CD4-positive, alpha-beta T cell treated with Interleukin-21 for 1 hour (primary cell): ENCODE measurements at places on chromosomes 3 and 15.
A peak's percentile ranks its signal among the peaks of the same experiment; 100 is the strongest.

DNA sequence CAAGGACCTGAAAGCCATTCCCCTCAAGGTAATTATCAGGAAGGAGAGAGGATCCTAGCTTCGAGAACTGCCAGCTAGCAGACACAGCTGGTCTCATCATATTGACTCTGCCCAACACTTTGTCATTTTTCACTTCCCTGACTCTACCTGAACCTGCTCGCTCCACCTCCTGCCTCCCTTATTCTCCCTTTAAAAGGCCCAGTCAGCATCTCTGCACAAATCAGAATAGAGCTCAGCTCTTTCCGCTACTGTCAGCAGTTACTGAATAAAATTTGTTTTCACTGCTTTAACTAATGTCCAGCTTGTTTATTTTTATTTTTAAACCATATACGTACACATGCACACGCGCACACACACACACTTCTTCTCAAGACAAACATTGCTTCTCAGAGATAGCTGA, 57.2 kb upstream of the MCF2L2 start:
- no peak for DNase-seq

- DNase-seq: no peak
Measured at GRCh38 chr3:115151921-115152320, 4.8 kb upstream of the ZBTB20 start.

GRCh38 chr15:100831467-100831866, 48.2 kb upstream of the ALDH1A3 start:
- DNase-seq: no peak

DNA sequence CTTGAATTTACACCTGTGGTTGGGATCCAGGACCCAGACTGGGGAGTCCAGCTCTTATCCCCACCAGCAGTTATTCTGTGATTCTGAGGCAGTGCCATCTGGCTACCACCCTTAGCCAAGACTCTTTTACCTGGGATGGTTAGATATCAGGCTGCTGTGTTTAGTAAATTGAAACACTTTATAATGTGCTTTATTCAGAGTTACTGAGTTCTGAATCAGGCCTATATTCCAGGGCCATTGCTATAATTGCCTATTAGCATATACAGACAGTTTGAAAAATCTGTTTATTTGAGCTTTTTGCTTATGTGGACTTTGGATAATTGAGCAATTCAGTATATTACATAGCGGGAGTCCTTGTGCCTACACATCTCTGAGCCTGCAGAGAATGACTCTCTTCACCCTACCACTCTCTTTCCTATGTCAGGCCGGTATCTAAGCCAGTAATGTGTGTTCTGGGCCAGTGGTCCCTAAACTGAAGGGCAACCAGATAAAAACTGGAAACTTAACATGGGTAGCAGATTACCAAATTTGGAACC, 45.4 kb upstream of the TRAK1 start:
- no peak for DNase-seq

DNA sequence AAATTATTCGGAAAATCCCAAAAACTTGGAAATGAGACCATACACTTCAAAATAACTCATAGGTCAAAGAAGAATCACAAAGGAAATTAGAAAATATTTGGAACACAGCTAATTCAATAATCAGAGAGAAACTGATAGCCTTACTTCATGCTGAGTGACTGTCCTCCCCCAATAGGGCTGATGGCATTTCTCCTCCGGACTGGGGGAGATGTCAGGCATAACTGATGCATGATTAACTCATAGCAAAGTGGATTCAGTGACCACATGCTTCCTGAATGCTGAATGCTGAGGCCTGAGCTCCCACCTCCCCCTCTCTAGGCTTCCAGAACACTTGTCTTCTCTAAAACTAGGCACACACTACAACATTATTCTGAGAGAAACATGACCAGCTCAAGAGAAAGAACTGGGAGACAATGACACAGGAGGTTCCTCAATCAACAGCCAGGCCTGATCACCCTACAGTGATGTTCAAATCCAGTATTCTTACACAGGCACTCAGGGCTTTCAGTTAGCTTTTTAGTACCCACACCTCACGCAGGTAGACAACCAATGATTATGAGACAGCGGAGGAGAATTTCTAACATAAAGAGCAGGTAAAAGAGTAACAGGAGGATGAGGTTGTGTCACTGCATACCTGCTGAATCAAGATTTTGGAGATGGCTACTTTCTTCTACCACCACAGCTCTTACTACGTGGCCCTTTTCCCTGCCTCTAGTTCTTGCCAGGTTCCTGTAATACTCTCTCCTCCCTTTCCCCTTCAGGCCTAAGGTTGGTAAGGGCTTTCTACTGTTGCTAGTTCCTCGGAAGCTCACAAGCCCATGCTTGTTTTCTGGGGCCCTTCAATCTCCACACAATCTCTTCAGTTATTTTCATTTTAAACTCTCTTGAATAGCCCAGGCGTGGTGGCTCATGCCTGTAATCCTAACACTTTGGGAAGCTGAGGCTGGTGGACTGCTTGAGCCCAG, 96.1 kb downstream of the FMN1 start:
- no peak for DNase-seq

GRCh38 chr15:86433983-86434382, 354.3 kb downstream of the AGBL1 start:
- DNase-seq: no peak

DNA sequence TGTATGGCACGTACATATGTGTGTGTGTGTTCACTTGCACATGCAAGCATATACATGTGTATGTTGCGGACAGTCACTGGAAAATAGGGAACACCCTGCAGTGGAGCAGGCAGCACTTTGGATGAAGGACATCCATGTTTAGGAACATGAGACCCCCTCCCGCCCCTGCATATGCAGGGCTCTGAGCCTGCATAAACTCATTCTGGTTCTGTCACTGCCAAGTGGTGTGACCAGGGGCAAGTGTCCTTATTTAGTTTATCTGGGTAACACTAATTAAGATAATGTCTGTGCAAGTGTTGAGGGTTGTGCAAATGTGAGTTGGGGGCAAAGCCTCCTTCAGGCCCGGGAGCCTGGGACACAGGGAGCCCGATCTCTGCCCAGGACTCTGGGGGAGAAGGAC, 105.7 kb downstream of the CORO2B start:
- no peak for DNase-seq

- no peak for DNase-seq
Measured at GRCh38 chr3:42123012-42123581, 31.9 kb downstream of the TRAK1 start.

DNA sequence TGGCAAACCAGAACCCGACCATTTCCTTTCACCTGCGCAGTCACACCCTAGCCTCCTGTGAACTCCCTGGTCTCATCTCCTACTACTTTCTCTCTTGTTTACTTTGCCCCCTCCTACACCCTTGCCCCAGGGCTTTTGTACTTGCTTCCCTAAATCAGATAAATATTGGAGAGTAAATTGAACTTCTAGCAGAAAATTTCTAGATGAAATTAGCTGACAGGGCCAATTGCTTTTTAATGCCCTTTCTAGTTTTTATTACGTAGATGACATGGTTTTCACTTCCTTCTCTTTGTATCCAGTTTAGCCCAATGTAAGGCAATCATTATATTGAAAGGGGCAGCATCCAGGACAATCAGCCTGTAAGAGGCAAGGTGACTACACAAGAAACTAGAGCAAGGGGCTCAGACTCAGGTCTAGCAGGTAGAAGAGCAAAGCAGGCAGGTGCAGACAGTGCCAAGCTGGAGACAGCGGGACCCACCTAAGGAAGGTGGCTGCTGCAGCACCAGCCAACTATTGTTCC, 56.2 kb upstream of the TOPAZ1 start:
- DNase-seq: no peak

GRCh38 chr15:44097552-44097951, 97.5 kb downstream of the FRMD5 start:
- DNase-seq: no peak

DNA sequence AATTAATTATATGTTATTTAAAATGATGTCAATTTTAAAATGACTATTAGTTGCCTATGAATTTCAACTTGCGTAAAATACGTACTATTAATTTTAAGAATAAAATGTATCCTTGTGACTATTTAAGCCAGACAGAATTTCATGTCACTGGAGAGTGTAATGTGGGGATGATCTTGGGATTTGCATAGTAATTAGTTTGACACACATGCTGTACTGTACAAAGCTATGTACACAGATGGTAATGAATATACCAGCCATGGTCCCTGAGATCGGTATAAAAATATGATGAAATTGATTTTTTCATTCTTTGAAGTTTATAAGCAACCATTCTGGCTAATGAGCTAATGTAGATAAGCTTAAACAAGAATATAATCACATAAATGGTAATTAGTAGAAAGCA, 134.4 kb upstream of the ROBO1 start:
- no peak for DNase-seq

- no peak for DNase-seq
Measured at GRCh38 chr15:62482785-62483429, 317.8 kb upstream of the C2CD4B start.

- DNase-seq: no peak
Measured at GRCh38 chr3:14237457-14237856, 58.8 kb downstream of the LSM3 start.

- no peak for DNase-seq
Measured at GRCh38 chr15:68204361-68204760, 771 bp downstream of the CALML4 start.

DNA sequence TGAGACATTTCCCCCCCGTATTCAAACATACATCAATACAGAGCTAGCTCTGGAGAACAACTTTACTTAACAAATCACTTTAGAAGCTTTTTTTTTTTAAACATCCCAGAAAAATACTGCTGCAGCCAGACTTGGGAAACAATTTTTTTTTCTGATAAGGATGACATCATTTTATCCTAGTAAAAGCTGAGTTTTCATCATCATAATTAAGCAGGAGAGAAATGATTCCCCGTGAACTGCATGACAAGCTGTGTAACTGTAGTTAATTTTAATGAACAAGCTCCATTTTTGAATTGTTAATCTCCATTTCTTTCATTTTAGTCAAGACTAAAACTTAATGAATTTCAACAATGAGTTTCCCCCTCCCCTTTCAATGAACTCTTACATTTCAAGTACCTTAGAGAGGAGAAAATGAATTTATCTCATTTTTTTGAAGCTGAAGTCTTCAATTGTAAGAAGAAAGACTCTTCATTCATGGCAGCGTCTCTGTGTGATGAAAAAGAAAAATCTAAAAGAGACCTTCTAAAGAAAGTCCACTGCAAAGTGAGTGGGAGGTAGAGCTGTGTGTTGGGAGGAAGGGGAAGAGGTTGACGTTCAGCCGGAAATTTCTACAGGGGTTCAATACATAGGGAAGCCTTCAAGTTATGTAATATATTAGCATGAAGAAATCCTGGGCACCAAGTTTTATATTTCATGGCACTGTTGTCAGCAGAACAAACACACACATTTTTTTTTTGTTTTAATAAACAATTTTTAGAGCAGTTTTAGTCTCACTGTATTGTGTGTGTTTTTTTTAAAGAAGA, 31.7 kb downstream of the HES1 start:
- no peak for DNase-seq

GRCh38 chr15:58793862-58794261, 22.8 kb downstream of the MINDY2 start:
- no peak for DNase-seq

GRCh38 chr3:153115326-153115725, 46.7 kb upstream of the RAP2B start:
- no peak for DNase-seq

GRCh38 chr3:58617338-58617761, 40.2 kb upstream of the FAM107A start:
- no peak for DNase-seq

DNA sequence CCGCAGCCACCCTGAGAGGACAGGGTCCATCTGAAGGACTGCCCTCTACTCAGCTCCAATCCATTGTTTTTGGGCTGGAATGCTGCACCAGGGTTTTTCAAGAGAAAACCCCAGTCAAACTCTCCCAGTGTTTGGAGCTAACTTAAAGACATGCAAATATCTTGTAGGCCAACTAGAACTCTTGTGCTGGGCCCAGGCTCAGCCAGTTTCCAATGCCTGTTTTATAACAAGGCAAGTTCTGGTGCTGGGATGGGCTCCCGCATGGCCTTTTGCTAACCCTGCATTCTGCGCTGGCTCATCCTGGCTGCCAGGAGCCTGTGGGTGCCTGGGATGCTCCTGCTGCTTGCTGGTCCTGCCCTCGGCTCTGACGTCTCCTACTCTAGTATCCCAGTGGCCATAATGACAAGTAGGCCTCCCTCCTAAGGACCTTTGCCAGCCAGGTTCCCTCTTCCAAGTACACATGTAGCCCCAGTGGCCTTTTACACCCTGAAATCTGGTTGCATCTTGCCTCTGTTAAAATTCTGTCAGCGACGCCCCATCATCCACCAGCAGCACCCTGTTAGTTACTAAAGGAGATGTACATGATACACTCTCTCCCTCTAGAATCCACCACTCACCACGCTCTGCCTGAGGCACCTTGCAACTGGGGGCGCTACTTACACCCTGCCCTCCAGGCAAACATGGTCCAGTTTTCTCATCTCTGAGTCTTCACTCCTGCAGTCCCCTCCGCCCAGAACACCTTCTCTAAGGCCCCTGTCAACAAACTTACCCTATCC, 30.5 kb upstream of the RAB6B start:
- DNase-seq: no peak

DNA sequence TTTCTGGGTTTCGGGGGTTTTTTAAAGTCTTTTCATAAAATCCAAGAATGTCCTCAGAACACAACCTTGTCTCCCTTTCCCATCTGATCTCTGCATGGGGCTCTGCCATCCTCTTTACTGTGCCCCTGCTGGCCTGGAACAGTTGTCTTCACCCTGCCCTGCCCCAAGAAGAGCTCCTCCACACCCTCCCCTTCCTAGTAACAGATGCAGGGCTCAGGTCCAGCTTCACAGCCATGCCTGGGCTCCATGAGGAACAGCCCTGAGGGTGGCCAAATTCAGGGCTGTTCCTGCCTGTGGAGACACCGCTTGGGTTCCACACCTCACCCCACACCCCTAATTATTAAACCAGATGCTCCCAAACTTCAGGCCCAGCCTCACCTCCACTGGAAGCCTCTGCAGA, 12.9 kb upstream of the ULK3 start:
- DNase-seq: no peak

GRCh38 chr3:46269556-46269955, 27.3 kb downstream of the CCR3 start:
- DNase-seq: peak; percentile 23

GRCh38 chr3:2096216-2096615, 2.5 kb upstream of the CNTN4 start:
- no peak for DNase-seq

DNA sequence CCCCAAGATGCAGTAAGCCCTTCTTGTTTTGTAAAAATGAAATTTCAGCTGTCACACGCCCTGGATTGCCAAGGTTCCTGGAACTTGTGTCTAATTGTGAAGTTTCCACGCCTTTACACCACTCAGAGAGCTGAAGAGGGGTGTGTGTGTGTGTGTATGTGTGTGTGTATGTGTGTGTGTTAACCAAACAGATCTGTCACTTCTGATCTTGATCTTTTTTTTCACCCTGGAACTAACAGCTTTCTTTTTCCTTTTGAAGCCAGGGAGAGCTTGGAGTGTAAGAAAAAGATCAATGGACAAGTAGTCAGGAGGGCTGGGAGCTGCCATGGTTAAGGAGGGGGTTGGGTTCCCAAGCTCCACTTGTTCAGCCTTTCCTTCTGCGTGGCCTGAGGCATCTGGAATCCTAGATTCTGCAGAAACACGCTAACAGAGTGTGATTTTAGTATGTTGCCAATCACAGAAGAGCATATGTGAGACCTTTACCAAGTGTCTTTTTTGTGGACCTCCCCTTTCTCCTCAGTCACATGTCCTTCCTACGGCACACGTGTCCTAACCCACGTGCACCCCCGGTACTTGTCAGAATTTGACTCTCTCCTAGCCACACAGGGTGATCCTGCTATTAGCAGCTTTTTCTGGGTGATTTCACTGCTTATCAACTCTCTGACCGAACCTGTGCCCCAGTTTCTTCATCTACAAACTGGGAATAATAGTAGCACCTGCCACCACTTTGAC, 11.5 kb downstream of the TIMP4 start:
- DNase-seq: no peak

GRCh38 chr15:30962079-30962478, 29.3 kb downstream of the MTMR10 start:
- no peak for DNase-seq
